Fibroblast of skin of scalp (primary cell): ENCODE measurements at places on chromosomes 4 and X.

GRCh38 chr4:138616775-138617174 lies 374.6 kb upstream of the SLC7A11 start:
- DNase-seq: peak; percentile 42

DNA sequence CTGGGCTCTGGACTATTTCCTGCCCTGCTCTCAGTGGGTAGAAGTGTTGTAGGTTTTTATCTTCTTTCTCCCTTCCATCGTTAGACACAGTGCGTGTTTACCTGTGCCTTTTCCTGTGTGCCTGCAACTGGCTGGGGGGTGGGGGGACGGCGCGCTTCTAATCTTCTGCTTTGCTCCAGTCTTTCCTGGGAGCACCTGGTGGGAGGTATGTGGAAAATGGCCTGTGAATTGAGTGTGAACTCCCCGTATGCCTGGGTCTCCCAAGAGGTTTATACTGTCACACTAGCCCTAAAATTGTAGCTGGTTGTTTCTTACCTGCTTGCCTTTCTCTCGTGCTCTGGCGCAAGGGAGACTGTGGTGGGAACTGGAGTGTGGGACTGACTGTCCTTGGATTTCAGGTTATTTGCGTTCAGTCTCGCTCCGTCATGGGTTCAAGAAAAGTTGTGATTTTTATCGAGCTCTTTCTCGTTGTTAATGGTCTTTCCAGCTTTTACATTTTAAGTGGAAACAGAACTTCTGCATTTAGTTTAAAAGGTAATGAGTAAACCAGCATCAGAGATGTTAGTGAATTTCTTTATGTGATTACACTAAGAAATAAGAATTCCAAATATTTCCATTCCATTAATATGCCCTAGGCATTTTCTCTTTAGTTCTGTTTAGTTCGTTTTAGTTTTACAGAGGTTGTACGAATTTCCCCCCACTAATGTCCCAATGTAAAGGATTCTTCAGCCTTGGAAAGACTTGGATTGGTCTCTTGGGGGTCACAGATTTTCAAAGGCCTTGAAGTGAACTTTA lies 15.3 kb downstream of the MRPL1 start:
- no peak for DNase-seq

DNA sequence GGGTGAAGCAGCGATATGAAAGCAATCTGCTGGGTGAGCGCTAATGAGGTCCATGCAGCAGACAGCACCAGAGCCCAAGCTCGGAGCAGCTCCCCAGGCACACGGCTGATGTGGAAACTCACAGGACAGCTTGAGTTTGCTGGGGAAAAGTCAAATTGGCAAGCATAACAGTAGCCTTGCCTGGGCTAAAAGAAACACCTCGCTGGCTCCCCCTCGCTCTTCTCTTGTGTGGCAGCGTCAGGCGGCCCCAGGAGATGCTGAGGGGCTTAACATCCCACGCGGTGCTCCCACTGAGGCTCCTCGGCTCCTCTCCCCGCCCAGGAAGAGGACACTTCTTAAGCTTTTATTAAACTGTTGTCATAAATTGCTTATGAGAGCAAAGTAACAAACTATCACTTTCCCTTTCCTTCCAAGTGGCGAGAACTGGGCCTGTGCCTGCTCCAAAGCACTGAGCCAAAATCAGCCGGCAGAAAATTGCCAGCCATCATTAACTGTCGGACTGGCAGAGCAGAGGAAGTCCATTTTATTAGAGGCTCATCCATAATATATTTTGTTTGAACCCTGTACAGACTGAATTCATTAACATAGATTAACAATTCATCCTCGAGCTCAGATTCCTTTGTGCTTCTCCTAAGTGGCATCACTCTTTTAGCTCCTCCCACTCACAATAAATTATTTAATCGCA lies 111.4 kb downstream of the TSPAN5 start:
- peak; percentile 61 for DNase-seq

- no peak for DNase-seq
Observed at GRCh38 chrX:15151267-15152186, 118.4 kb downstream of the ASB9 start.

GRCh38 chr4:168143601-168144000 lies 51.3 kb downstream of the ANXA10 start:
- no peak for DNase-seq

DNA sequence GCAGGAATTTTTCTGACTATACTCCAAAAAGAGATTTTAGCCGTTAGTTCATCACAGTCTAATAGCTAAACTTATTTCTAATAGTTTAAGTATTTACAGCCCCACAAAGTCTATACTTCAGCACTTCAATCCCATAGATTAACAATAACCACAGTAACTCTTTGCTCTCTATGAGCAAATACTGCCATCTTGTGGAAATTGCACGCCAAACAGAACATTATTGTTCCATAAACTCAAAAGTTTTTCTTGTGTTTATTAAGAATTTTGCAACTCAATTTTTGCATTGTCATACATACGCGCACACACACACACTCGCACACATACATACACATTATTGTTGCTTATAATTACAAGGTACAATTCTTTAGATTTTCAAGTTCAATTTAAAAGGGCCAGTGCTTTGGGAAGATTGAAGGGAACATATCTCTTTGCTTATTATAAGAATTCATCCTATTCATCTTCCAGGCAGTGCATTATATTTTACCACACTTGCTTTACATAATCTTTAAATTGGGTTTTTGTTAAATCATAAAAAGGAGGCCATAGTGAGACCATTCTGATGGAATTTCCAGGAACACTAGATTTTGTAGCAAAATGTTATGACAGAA lies 63.8 kb upstream of the ATOH1 start:
- peak; percentile 59 for DNase-seq

- DNase-seq: no peak
Observed at GRCh38 chrX:40531056-40531826, 49.5 kb upstream of the ATP6AP2 start.

DNA sequence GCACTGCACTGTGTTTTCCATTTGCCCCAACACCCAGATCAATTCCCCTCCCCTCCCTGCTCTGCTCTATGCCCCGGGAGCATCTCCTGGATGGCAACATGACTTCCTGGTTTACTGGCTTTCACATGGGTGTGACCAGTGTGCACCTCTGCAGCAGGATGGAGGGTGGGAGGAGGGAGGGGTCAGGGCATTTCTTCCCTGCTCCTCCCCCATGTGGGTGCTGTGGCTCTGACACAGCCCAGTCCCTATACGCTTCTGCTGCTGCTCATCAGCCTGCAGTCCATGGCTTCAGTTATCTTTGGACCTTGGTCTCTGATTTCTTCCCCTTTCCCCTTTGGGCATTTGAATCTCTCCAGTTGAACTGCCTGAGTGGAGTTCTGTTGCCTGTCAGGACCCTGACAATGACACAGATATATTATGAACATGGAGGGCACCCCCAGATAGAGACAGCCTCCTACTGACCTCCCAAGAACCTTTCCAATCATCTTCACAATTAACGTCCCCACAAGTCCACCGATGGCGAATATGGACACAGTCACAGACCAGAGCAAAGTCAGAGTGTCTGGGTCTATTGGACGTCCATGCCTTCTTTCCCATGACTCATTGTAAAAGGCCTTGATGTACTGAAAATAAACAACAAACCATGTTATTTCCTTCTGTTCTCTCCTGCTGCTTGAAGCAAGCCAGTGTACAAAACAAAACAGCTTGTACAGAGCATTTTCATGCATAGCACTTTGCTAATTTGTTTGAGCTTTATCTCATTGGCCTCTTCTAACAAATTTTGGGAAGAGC lies 24.8 kb downstream of the SLC2A9 start:
- DNase-seq: no peak

DNA sequence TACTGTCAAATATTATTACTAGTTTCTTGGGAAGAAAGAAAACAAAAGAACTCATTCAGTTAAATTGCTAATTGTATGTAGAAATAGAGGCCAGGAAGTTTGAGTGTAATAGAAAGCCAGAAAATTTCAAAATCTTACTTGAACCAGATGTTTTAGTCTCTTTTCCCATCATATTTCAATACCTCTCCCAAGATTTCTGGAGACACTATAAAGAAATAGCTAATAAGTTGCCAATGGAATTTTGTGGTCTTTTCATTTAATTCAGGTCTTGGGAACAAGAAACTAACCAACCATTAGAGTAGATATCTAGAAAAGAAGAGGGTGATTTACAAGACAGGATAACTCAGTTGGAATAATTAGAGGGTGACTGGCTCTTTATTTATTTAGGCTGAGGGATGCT lies 112.2 kb downstream of the AGTR2 start:
- DNase-seq: no peak
